Lung (tissue), 17 donors: ENCODE measurements at places on chromosomes 2 and 18.
A peak's percentile ranks its signal among the peaks of the same experiment; 100 is the strongest.

DNA sequence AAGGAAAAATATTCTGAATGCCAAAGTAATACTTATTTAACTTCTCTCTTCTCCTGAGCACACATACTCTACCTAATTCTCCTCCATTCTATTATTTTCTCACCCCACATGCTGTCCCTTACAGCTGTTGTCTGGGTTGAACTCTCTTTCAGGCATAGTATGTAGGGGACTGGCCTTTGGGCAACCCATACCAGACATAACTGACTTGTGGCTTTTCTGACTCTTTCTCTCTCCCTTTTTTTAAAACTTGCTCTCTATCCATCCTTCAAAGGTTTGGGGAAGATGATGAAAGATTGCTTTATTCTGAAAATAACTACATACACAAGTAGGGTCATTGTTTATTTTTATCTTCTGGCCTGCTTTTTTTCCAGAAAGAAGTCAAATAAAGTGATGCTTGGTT lies 69.9 kb upstream of the NOSTRIN start:
- no peak for DNase-seq

DNA sequence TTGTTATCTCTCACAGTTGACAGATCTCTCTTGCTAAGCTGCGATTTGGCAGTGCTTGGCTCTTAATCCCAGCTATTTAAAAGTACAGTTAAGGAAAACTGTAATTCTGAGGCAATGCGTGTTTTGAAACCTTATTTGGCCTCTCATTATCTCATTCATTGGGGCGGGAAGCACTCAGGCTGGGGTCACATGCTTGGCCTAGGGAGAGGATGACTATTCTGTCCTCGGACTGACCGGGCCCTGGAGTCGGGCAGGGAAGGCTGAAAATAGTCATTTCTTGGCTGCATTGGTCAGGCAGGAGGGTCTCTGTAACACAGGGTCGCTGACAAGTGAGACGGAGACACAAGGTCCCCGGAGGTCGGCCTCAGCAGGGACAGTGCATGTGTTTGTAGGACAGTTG lies 20.2 kb upstream of the EMILIN2 start:
- no peak for DNase-seq

- no peak for DNase-seq
These were observed 88.4 kb upstream of the TMEM247 start for GRCh38 chr2:46390901-46391395.

GRCh38 chr2:100645695-100646429 lies 83.1 kb downstream of the PDCL3 start:
- no peak for DNase-seq

DNA sequence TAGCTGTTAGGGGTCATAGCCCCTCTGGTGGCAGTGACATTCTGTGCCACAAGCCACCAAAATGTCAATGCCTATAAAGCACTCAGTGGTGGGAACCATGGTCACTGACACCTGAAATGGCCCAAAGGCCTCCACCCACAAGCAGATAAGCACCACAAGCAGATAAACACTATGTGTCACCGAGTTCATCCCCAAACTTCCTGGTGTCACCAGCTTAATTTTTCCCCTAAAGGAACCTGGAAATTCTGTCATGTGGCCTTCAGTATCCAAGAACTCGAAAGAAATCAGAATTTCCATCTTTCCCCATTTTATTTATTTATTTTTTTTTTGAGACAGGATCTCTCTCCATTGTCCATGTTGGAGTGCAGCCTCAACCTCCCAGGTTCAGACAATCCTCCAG lies 3.6 kb upstream of the TPRKB start:
- no peak for DNase-seq

- no peak for DNase-seq
These were observed 36.0 kb upstream of the BIN1 start for GRCh38 chr2:127142663-127143630.

- peak; percentile 16 for DNase-seq
These were observed 2.9 kb upstream of the CASP8 start for GRCh38 chr2:201257381-201257955.

DNA sequence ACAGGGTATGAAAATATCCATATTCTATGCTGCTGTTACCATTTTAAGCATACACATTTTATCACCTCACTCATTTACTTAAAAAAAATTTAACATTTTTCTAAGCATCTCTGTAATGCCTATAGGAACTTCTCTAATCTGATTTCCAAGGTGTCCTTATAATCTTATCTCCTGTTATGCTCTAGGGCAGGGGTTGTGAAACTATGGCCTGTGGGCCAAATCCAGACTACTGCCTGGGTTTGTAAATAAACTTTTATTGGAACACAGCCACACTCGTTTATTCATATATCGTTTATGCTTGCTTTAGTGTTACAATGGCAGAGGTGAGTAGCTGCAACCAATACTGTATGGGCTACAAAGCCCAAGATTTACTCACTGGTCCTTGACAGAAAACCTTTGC lies 151.6 kb downstream of the RAPGEF4 start:
- DNase-seq = no peak

- DNase-seq = no peak
These were observed 53.6 kb upstream of the ITGA6 start for GRCh38 chr2:172373766-172374165.

DNA sequence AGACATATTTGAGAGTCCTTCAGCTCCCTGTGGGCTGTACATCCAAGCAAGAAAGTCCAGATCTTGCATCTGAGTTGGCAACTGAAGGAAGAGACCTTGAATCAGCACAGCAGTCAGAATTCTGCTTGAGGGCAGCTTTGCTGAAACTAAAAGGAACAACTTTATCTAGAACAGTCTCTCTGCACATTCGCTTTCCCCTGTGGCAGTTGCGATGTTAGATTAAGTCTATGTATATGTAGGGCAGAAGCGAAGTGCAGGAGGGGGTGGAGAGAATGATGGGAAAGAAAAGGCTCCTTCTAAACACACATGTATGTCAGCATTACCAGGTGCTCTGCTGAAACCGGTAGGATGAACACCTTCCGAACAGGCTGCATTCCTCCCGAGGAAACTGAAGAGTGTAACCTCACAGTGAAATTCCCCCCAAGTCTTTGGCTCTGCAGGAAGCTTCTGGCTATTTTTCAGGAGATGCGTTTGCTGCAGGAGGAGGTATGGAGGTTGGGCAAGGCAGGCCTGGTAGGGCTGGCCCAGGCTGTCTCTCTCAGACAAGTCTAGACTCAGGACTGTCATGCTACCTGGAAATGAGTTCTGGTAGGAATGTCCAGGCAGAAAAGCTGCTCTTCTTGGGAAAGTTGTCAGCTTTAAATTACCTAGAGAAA lies 70.0 kb upstream of the ATL2 start:
- DNase-seq = no peak

- no peak for DNase-seq
These were observed 338.0 kb upstream of the GYPC start for GRCh38 chr2:126317790-126318431.
